T47D (cell line): ENCODE measurements at places on chromosomes 12 and 14.

DNA sequence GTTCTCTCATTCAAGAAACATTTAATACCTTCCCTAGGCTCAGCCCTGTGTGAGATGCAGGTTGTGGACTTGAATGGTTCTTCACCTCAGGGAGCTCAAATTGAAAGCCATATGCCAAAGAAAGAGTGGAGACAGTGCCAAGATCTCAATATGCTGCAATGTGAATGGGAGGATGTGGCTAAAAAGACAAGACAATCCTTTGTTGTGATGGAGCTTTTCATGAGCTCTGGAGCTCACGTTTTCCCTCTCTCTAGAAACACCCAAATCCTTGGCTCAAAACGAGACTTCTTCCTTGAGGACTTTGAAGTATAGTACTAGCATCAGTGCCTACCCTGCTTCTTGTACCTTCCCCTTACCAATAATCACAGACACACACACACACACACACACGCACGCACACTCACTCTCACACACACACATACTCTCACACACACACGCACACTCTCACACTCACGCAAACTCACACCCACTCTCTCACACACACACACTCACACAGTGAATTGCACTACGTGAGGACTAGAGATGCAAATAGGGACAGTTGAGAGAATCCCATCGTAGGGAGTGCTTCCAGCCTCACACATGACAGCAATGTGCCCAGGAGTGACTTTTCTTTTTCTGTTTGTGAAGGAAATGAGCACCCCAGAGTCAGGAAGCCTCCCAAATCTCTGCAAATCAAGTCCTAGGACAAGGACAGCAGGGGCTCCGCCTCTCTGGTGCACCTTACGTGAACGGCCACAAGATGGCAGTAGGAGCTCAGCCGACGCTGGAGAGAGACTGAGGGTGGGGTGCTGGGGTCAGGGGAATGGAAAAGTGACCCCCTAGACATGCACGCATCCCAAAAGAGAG, 231.4 kb downstream of the PCNX1 start:
- DNase-seq = peak; percentile 63

GRCh38 chr14:104020471-104020870, 65.0 kb upstream of the ASPG start:
- no peak for DNase-seq

DNA sequence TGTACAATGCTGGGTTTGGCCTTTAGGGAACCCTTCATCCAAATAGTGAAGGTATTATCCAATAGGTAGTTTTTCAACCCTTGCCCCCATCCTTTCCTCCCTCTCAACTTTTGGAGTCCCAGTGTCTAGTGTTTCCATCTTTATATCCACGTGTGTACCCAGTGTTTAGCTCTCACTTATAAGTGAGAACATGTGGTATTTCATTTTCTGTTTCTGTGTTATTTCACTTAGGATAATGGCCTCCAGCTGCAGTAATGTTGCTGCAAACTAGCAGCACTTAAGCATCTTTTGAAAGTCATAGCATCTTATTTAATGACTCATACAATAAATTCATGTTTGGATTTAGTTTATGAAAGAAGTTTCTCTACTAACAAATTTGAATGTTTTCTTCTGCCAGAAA, 442.5 kb downstream of the NELL2 start:
- DNase-seq = no peak

DNA sequence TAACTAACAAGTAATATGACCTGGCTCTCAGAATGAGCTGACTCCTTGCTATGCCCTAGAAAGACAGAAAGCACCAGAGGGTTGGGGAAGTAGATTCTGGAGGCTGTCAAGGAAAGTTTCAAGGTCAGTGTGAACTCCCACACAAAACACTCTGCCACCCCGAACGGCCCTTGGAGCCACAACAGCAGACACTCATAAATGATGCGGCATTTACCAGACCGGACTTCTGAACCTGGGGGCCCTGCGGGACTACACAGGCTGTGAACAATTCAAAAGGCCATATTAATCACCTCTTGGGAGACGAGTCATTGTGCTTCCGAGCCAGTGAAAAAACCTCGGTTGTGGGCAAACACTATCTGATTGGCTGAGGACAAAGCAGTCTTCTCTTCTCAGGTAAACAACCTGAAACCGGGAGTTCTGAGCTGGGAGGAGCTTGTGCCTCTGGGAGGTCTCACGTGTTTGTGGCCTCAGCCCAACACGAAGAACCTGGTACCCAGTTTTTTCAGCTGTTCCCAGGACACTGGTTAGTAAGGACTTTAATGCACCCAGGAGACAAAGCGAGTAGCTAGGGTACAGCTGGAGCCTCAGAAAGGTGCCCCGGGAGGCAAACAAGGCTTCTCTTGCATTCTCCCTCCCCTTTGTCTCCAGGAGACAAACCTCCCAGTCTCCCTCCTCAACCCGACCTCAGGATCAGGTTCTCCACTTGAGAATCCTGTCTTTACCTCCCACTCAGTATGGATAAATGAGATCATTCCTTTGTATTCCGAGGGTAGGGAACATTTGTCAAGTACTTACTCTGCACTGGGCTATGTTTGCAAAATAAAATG, 35.3 kb downstream of the VWF start:
- peak; percentile 32 for DNase-seq

GRCh38 chr14:21068521-21069387, 1.4 kb upstream of the ARHGEF40 start:
- DNase-seq = peak; percentile 57

DNA sequence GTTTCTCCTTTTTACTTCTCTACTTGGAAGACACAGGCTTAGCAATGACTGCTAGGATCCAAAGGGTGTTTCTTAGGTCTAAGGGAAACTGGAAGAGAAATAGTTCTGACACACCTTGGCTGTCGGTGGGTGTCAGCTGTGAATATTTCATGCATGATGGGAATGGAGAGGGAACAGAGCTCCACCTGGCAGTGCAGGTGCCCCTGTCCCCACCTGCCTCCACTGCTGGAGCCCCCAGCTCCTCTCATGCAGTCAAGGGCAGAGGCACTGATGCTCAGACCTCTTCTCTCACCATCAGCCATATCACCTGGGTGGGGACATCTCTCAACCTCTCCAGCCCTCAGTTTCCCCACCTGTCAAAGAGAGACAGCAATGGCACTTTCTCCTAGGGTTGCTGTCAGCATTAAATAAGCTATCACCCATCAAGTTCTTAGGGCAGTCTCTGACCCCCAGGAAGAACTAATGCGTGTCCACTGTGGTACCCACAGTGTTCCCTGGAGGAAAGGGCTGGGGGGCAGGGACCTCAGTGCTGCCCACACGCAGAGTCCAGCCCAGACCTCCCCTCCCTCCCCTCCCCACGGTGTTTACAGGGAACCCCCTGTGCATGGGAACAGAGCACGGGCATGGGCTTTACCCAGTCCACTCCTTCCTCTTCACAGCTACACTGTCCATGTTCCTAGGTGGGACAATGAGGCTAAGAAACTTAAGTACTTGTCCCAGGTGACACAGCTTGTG, 69.1 kb downstream of the C14orf132 start:
- DNase-seq = no peak

DNA sequence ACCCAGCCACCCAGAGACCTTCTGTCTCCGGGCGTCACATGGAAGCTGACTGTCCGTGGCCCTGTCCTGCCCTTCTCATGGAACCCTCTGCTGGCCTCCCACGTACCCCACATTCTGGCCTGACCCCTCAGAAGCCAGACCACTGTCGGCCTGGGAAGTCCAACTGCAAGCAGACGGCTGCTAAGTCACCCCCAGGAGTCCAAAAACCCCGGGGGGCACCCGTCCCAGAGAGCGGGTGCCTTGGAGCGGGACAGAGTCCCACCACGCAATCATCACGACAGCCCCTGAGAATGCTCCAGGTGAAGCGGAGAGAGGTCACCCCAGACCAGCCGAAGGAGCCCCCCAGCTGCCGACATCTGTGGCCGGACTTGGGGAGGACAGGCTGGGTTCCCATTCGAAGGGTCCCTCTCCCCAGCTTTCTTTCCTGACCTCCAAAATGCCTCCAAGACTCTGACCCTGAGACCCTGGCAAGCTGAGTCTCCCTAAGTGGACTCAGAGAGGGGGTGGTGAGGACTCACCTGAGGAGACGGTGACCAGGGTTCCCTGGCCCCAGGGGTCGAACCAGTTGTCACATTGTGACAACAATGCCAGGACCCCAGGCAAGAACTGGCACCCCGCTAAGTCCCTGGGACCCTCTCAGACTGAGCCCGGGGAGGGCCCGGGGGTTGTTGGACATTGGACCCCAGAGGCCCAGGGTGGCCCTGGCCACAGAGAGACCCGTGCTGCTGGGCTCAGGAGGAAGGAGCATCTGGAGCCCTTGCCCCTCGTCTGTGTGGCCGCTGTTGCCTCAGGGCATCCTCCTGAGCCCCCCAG, 337.1 kb downstream of the TMEM121 start:
- no peak for DNase-seq

DNA sequence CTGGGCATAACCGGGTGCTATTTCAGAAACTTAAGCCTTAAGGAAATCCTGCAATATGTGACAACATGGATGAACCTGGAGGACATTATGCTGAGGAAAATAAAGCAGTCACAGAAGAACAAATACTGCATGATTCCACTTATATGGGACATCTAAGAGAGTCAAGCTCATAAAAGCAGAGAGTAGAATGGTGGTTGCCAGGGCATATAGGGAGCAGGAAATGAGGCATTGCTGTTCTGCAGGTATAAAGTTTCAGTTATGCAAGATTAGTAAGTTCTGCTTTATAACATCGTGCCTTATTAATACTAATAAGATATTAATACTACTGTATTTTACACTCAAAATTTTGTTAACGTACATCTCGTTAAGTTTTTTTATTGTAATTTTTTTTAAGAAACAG, 124.2 kb upstream of the ATF1 start:
- DNase-seq = no peak

- DNase-seq = no peak
Measured at GRCh38 chr14:74630881-74631690, 19.0 kb upstream of the LTBP2 start.

- no peak for DNase-seq
Measured at GRCh38 chr14:82192387-82192786, 658.7 kb upstream of the SEL1L start.

GRCh38 chr12:73072214-73072613, 800.0 kb downstream of the TRHDE start:
- DNase-seq = no peak

DNA sequence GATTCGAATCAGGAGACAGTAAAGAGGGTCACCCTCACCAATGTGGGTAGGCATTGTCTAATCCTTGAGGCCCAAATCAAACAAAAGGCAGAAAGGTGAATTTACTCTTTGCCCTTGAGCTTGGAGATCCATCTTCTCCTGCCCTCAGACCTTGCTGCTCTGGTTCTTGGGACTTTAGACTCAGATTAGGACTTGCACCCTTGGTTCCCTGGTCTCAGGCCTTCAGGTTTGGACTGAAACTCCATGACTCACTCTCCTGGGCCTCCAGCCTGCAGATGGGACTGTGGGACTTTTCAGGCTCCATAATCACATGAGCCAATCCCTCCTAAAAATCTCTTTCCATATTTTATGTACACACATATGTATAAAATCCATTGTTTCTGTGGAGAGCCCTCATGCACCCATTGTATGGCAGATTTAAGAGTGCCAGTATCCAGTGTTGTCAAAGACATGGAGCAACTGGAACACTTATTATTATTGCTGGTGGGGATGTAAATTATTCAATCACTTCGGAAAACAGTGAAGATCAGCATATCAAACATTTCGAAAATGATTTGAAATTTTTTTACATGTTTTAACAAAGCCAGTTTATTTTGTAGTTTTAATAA, 48.7 kb downstream of the EID3 start:
- DNase-seq = no peak

GRCh38 chr12:93745286-93745685, 68.1 kb downstream of the CRADD start:
- DNase-seq = no peak

DNA sequence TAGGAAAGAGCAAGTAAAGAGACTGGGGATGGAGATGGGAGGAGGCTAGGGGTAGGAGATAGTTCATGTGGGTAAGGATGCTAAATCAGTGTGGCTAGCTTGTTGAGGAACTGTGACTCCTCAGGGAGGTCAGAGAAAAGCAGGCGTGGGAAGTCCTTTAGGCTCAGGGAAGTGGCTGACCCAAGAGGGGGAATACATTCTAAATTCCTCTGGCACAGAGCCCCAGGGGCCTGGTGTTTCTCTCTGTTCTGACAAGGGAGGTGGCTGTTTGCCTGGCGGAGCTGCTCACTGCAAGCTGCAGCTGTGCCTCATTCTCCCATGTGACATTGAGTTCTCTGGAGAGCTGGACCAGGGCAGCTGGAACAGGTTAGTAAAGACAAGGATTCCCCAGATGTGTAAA, 152.2 kb upstream of the SLC38A2 start:
- DNase-seq = no peak

DNA sequence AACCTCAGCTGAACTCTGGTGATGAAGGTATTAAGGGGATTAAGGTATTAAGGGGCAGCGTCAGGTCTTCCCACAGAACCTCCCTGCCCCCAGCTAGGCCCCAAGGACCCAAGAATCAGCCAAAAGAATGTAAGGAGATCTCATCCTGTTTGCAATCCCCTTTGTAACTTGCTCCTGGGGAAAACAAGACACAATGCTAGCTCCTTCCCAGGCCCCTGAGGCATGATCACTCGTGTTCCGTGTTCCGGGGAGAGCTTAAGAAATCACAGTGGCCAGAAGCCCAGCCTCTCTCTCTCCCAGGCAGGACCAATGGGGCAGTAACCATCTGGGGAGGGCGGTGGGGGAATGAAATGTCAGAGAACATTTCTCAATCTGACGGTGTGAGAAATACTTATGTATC, 33.2 kb downstream of the PIGH start:
- no peak for DNase-seq

GRCh38 chr12:109461049-109461845, 15.9 kb downstream of the KCTD10 start:
- DNase-seq = no peak

GRCh38 chr12:9725213-9725870, 7.6 kb downstream of the CLECL1 start:
- no peak for DNase-seq

DNA sequence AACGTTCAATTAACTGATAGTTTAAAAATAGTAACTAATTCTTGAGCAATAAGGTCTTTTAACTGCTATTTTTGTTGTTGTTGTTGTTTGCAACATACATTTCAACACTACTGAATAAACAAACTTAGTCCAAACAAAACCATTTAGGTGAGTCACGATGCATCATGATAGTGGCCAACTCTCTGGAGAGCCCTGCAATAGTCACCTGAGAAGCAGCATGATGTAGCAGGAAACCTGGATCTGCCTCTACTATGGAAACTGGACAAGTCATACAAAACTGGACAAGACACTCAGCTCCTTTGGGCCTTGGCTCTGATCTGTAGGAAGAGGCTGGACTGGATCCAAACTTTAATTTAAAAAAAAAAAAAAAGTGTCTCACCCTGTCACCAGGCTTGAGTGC, 117.3 kb downstream of the MED13L start:
- DNase-seq = no peak

DNA sequence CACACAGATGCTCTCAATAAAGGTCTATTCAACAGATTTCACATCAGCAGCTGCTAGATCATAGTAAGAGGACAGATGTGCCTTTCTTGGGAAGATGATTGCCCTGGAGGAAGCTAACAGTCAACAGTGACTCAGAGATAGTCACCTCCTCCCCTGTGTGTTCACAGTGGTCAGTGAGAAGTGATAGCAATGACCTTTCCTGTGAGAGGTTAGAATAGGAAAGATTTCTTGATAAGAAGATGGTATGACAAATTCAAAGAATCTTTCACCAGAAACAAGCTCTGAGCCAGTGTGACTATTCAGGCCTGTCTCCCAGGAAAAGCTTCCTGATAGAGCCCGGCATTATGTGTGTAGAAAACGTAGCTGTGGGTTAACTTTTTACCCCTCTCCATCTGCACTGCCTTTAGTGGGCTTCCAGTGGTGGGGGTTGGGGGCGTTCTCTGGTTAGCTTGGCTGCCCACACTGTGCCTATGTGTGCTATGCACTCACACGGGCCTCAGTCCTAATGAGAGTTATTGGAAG, 66.4 kb upstream of the ARHGAP5 start:
- DNase-seq = no peak

- DNase-seq = no peak
Measured at GRCh38 chr12:124599074-124599999, 31.9 kb upstream of the NCOR2 start.
